WTC11 (cell line): ENCODE measurements at places on chromosomes 2 and 18. TPM values are rescaled to one million over a fixed set of nuclear protein-coding genes. Genes with fewer than 3 reads are reported as not detected.

CSRNP3 gene
- 7.3 to 8.0 TPM (median 8.0 TPM) in 3 replicates for total RNA-seq

CNGA3 gene
- total RNA-seq = not detected in 3 replicates

DNA sequence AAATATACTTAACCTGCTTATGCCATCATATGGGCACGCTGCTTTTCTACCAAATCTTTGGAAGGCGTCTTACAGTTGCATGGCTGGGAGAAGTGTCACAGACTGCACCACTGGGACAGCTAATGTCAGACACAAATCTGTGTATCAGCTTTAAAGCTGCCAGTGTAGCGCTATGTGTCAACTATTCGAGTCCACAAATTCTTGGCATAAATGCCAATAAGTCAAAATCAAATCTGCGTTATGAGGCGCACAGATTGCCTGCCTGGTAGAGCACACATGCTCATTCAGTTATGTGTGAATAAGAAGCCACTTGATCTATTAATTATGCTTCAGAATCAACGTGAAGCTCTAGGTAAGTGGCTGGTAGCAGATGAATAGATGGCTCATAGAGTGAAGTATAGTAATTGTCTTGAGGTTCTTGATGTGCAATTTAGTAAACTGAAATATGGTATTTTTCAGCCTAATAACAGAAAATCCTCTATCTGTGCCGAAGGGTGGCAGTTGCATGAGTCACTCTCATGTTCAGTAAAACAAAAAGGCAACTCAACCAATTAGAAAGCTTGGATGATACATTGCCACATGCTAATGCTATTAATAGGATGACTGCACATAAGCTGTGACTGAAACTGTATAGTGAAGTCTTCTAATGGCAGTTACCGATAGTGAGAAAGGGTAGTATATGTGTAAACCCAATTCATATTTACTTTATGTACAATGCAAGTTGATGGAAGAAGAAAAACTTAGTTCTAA, 52.0 kb downstream of the DCC start:
- DNase-seq = no peak

FBXO36 gene
- total RNA-seq = 4.0 to 5.3 TPM (median 4.6 TPM) in 3 replicates

DNA sequence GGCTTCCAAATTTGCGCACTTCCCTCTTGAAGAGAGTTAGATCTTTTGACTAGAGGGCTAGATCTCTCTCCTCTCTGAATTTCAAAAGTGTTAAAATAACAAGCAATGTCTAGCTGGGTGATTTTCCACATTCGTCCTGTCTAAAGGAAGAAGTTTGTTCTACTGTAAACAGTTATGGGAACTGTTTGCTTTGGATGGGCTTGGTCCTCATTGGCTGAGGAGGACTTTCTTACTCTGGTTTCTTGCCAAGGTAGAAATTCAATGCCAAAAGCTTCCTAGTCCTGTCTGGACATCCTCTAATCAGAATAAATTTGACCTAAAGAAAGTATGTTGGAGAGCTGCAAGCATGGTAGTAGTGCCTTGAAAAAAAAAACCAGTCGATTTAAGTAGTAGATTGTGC, 47.4 kb upstream of the RAPH1 start:
- no peak for DNase-seq

- no peak for DNase-seq
Measured at GRCh38 chr18:8260827-8261226, 348.4 kb upstream of the RAB12 start.

GRCh38 chr2:169119851-169120250, 50.5 kb downstream of the DHRS9 start:
- no peak for DNase-seq

- DNase-seq = no peak
Measured at GRCh38 chr2:201931951-201932350, 101.7 kb upstream of the FZD7 start.

ITPRIPL1 gene
- total RNA-seq = 11.7 to 17.3 TPM (median 13.7 TPM) in 3 replicates

GRCh38 chr2:207993151-207993763, 32.1 kb downstream of the PLEKHM3 start:
- DNase-seq = no peak

GRCh38 chr18:80157708-80158343, 48.8 kb downstream of the ADNP2 start:
- DNase-seq = peak; percentile 79

CD226 gene
- 0.23 to 0.55 TPM (median 0.24 TPM) in 3 replicates for total RNA-seq

CCDC141 gene
- 8.5 to 10.2 TPM (median 8.8 TPM) in 3 replicates for total RNA-seq

GRCh38 chr2:41283079-41283775, 764.6 kb upstream of the PKDCC start:
- DNase-seq = no peak

GRCh38 chr2:15941871-15942710, 1.7 kb downstream of the MYCN start:
- peak; percentile 53 for DNase-seq

DNA sequence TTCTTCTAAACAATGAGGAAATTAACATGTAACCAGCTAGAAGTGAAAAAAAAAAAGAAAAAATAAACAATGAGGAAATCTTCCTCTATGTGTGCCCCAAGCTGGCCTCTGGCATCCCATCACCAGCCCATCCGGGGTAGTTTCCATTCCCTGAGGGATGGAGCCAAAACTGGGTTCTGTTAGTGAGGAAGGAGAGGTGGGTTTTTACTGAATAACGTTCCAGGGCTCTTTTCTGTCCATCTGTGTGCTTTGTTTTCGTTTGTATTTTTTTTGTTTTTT, 9.7 kb downstream of the EFHD1 start:
- DNase-seq = no peak

FRZB gene
- total RNA-seq = 1.2 to 1.9 TPM (median 1.5 TPM) in 3 replicates

GRCh38 chr2:34161549-34161948, 562.5 kb upstream of the FAM98A start:
- DNase-seq = no peak

DNA sequence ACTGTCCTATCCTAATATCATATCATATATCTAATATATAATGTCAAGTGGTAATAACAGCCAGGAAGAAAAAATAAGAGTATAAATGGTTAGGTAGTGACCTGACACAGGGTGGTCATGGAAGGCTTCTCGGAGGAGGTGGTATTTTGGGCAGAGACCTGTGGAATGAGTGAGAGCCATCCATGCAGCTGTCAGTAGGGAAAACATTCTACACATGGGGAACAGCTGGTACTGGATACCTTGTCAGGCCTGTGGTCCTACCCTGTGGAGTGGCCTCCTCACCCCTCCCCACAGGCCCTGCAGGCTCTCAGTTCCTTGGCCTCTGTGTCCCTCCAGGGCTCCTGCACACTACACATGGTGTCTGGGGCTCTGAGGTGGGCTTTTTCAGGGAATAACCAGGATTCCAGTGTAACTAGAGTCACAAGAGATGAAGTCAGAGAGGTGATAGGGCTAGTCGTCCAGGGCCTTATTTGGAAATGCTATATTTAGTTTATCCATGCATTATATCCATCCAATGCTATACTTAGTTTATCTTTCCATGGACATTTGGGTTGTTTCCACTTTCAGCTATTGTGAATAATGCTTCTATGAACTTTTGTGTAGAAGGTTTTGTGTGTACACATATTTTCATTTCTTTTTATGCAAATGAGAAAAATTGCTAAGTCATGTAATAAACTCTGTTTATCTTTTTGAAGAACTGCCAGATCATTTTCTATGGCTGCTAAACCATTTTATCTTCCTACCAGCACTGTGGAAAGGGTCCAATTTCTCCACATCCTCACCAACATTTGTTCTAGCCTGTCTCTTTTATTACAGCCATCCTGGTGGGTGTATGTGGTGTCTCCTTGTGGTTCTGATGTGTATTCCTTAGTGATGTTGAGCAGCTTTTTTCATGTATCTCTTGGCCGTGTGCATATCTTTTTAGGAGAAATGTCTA, 75.6 kb downstream of the TPGS2 start:
- DNase-seq = no peak

- no peak for DNase-seq
Measured at GRCh38 chr2:219778189-219778588, 150.8 kb downstream of the SLC4A3 start.

DNA sequence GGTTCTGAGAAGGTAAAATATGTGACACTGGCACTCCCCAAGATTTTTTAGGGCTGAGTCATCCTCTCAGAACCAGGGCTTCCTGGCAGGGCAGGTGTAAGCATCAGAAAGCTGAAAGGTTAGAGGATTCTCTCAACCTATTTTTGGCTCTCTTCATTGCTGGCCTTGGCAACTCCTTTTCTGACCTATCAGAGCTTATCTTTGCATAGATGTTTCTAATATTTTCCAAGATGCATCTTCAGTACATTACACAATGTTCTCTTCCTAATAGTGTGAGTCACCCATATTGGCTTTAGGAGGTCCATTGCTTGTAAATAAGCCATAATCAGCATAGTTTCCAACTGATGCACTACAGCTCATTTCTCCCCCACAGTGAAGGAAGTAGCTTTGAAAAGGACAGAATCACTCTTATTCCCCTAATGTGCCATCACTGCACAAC, 2008.4 kb upstream of the PIK3C3 start:
- DNase-seq = no peak

- DNase-seq = no peak
Measured at GRCh38 chr2:54672590-54673456, 50.6 kb upstream of the EML6 start.

DNA sequence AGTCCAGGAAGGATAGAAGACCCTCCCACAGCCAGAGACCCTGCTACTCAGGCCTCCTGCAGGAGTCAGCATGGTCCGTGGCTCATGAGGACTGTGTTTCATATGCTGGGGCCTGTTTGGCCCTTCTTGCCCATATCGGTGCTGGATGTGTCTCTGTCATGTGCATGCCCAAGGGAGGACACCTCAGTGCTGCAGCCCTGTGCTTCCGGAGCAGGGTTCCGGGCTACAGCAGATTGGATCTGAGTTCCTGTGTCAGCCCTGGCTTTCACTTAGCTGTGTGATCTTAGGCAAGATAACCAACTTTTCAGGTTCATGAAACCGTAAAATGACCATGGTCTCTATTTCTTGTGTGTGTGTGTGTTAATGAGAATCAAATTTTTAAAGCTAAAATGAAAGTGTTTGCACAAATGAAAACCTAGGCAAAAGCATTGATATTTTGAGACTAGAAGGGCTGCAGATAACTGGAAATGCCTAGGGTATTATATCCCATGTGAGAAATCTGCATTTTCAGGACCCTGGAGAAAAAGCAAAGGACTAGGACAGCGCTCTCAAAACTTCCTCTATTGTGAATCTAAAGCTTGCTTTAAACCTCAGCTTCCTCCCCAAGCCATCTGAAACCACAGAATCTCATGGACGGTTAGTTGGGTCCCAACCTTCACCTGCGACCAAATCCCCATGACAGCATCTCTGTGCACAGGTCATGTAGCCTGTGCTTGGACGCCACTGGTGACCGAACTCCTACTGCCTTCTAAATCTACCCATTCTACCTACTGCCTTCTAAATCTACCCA, 58.8 kb upstream of the CAPN13 start:
- no peak for DNase-seq

- no peak for DNase-seq
Measured at GRCh38 chr2:207248702-207249377, 83.1 kb upstream of the KLF7 start.

GPBAR1 gene
- total RNA-seq = 0.20 to 0.39 TPM (median 0.25 TPM) in 3 replicates
